ENCODE measurements at places on chromosomes 3 and 15.

GRCh38 chr3:126510308-126510910 is 7.2 kb downstream of the UROC1 start:
- DNase-seq, result no peak

GRCh38 chr3:192842138-192842537 is 75.5 kb downstream of the MB21D2 start:
- no peak for DNase-seq

DNA sequence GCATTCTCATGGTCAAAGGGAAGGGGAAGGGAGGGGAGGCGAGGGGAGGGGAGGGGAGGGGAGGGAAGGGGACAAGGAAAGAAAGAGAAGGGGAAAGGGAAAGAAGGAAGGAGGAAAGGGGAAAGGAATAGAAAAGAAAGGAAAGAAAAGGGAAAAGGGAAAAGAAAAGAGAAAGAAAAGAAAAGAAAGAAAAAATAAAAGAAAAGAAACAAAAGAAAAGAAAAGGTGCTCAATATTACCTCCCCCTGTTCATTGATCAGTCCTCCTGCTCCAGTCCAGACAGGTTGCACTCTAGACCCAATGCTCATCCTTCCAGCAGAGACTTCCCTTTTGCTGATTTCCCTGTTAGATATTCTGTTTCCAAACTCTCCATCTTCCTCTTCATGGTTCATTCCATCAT is 18.0 kb upstream of the OR5K3 start:
- no peak for DNase-seq

- DNase-seq, result no peak
Observed at GRCh38 chr15:86481720-86482119, 402.0 kb downstream of the AGBL1 start.

GRCh38 chr15:81071120-81071519 is 63.0 kb upstream of the CFAP161 start:
- DNase-seq, result no peak

GRCh38 chr3:36393563-36393962 is 13.3 kb downstream of the STAC start:
- no peak for DNase-seq
